ENCODE measurements at places on chromosomes 2 and 18.

- DNase-seq, result no peak
Observed at GRCh38 chr2:45889053-45889452, 237.6 kb downstream of the PRKCE start.

DNA sequence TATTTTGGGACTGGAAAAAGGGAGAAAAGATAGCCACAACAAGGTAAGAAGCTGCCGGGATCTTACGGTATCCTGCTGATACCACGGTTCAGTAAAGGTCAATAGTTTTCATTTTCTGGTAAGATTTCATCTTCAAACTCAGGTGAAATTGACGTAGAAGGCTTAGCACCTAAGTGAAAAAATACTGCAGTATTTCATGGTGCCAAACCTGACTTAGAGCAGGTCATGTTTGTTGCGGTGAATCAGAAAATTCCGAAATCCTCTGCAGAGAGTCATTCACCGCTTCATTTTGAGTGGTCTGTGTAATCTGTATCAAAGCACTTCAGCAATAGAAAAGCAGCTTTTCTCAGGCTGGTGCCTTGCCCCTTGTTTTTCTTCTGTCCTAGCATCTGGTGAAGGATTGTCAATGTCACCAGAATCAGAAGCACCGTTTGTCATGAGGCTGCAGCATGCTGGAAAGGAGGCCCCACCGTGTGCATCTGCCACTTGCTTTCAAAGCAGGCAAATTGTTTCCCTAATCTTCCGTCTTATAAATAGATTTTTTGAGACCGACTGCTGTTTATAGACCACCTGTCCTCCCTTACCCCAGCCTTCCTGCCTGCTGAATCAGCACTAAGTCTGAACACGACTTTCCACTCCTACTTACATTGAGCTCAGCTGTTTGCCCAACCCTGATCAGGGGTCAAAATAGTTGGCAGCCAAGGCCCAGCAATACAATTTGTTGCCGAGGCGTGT lies 156.3 kb downstream of the EML6 start:
- no peak for DNase-seq

GRCh38 chr2:45190481-45190942 lies 181.3 kb upstream of the SIX2 start:
- DNase-seq, result peak; percentile 65

- no peak for DNase-seq
Observed at GRCh38 chr2:200089756-200090109, 134.4 kb downstream of the MAIP1 start.

GRCh38 chr18:49368876-49369440 lies 91.5 kb downstream of the DYM start:
- DNase-seq, result no peak

DNA sequence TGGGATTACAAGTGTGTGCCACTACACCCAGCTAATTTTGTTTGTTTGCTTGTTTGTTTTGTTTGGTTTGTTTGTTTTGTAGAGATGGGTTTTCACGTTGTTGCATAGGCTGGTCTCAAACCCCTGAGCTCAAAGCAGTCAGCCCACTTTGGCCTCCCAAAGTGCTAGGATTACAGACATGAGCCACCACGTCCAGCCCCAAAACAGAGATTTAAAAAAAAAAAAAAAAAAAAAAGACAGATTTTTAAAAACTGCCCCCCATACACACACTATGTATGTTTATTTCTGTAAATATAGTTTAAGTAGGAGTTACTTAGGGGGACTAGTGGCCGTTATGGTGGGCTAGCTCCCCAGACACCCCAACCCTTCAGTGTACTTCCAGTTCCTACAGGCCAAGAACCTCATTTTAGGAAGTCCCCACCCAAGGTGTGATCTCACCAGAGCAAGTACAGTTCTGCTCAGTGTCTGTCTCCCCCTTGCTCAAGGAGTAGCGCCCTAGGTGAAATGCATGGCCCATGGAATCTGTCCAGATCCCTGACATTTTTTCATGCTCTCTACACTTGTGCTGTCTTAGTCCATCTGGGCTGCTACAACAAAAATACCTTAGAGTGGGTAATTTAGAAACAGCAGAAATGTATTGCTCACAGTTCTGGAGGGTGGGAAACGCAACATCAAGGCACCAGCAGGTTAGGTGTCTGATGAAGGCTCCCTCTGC lies 1.6 kb upstream of the TMBIM1 start:
- no peak for DNase-seq

- peak; percentile 6 for DNase-seq
Observed at GRCh38 chr2:60597346-60597745, 43.9 kb upstream of the BCL11A start.

- DNase-seq, result peak; percentile 11
Observed at GRCh38 chr2:37080266-37080665, 3.9 kb downstream of the HEATR5B start.

DNA sequence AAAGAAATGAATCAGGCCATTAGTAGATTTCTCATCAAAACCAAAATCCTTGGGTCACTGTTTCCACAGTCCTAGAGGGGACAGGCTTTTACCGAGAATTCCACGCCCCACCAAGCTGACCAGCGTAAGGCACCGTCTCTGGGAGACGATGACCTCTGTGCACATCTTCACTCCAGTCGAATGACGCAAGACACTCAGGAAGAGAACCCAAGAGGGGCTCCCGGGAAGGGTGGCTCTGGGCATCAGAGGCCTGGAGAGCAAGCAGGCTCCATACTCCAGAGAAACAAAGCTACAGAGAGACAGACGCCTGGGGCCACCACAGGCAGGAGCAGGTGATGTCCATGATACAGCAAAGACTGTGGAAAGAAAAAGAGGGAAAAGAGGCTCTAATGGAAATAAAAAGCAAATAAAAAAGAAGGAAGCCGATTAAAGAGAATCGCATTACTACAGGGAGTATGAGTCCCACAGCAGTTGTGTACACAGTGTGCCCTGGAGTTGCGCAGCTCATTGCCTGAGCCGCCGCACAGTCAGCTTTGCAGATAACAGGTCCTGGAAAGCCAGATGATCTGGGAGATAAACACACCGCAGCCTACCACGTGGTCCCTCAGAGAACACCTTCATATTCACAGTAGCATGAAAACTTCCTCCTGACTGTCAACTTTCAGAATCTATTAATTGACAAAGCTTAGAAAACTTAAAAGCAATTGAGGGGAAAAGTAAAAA lies 572.7 kb upstream of the SALL3 start:
- DNase-seq, result no peak

DNA sequence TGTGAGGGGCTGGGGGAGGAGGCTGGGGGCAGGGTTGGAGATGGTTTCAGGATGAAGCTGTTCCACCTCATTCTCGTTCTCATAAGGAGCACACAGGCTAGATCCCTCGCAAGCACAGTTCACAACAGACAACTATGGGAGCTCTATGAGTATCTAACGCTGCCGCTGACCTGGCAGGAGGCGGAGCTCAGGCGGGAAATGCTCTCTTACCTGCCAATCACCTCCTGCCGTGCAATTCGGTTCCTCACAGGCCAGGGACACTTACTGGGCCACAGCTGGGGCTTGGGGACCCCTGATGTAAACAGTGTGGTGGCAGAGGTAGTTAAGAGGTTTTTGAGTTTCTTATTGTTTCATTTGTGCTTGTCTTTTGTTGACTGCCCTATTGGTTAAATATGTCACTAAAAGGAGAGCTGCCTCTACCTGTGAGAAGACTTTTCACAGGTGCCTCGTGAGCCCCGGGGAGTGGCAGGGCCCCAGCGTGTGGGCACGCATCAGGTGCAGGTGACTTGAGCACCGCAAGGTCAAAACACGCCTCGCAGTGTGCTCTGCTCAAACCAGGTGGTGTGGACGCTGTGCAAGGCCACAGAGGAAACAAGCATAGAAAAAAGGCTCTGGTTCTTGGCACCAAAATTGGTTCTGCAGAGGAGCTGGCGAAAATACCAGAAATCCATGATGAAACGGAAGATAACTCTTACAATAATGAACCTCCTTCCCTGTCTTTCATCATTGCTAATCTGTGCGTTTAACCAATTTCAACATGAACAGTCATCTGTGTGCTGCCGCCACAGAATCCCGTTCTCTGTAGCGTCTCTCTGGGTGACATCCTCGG lies 10.2 kb downstream of the MLPH start:
- peak; percentile 80 for DNase-seq

DNA sequence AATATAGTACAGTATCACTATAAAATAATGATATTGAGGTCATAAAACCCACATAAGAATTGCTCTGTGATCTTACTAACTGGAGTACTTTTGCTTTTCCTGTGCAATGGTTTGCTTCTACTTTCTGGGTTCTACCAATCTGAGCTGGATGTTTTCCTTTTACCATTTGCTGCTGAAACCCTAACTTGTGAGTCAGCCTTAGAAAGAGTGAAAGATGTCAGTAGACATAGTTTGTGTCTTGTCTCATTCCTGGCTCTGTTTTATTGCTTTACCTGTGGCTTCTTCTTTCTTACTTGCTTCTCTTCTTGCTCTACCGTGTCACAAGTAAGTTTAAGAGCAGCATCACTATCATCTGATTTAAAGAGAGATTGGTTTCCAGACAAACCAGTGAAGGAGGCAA lies 61.0 kb downstream of the MBD2 start:
- DNase-seq, result no peak

- no peak for DNase-seq
Observed at GRCh38 chr18:2236232-2236631, 335.1 kb downstream of the METTL4 start.

GRCh38 chr2:180733330-180733729 lies 247.1 kb upstream of the UBE2E3 start:
- no peak for DNase-seq

DNA sequence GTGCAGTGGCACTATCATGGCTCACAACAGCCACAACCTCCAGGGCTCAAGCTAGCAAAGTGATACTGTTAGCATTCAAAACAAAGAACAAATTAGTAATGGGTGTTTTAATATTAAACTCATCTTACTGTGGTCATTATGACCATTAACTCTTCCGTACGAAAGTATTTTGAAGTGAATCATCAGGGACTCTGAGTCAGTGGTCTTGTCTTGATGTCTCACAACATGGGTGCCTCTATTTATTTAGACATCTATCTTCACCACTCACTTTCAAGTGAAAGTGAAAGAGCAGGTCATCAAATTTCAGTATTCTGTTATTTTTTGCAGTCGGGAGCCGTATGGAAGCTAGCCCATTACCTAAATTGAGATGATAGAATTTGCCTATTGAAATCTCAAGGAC lies 1118.2 kb downstream of the DPP10 start:
- no peak for DNase-seq

- DNase-seq, result peak; percentile 37
Observed at GRCh38 chr2:219344751-219345430, 12.3 kb upstream of the RESP18 start.

- no peak for DNase-seq
Observed at GRCh38 chr2:57569396-57569795, 477.2 kb upstream of the VRK2 start.

GRCh38 chr2:96547731-96548171 lies 11.2 kb downstream of the ARID5A start:
- peak; percentile 37 for DNase-seq

GRCh38 chr2:176283291-176284068 lies 14.2 kb downstream of the MTX2 start:
- DNase-seq, result no peak

DNA sequence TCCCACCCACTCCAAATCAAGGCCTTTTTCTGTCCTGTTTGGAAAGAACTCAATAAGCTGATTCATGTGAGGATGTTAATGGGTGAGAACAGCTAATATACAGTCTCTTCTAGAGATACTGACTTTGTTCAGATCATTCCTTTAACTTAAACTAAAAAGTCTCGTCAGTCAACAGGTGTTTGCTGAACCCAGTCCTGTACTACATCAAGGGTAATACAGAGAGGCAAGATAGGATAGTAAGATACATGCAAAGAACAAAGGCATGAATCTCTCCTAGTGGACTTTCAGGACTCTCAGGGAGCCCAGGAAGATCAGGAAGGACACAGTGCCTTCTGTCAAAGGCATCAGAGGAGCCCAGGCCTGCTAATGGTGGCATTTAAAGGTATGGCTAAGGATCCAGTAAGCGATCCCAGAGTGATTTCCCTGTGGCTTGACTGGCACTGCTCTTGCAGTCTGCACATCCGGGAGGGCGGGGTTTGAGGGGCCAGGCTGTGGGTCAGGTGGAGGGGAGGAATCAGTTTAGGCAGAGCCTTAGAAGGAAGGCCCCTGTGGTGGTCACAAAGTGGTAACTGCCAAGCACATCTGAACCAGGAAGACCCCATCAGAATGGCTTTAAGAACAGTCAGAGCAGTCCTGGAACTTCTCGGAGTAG lies 54.0 kb downstream of the EPAS1 start:
- no peak for DNase-seq

DNA sequence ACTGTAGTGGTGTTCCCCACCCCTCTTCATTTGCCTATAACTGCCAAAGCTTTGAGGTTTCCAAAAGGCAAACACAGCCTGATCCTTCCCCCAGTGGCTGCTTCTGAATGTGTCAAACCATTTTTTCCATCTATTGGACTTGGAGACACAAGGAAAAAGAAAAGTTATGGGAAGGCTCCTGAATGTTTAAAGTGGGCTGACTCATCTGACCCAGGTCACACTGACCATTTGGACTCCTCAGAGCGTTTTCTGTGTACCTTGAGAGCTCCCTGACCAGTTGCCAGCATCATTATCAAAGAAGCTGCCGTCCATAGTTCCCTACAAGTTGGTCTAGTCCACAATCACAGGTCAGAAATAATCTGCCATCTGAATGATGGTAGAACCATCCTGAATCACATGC lies 123.4 kb upstream of the COL3A1 start:
- no peak for DNase-seq

DNA sequence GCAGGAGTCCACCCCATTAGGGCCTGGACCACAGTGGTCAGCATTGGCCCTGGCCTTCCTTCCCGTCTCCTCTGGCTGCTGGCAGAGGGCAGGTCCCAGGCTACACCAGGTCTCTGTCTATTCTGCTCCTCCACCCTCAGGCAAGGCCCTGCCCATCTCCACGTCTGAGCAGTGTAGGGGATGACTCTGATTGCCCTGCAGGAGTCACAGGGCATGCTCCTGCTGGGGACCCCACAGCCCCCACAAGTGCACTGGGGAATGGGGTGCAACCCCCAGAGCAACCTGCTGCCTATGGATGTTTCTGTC lies 40.0 kb downstream of the STK25 start:
- DNase-seq, result no peak

DNA sequence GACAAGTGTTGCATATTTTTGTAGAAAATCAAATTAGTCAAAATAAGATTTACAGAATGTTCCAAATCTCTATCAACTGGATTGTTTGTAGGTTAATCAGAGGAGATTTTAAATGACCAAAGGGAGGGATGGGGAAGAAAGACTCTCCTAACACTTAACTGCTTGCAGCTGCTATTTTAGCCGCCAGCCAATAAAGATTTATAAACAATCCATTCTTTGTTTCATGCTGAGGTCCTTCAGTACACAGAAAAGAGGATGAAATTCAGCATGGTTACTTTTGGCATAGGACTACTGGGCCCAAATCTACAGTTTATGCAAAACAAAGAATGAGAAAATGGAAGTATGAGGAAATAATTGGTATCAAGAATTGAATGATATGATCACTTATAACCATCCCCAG lies 86.4 kb upstream of the FN1 start:
- DNase-seq, result peak; percentile 17

GRCh38 chr2:132415915-132416722 lies 486 bp upstream of the GPR39 start:
- peak; percentile 97 for DNase-seq
